Esophagus (tissue), 2 donors: ENCODE measurements at places on chromosomes 16 and 17. TPM values are rescaled to one million over a fixed set of nuclear protein-coding genes. Genes with fewer than 3 reads are reported as not detected.

LCMT1 gene
- 16.3 TPM for polyA plus RNA-seq

ATP1B2 gene
- 0.24 TPM for polyA plus RNA-seq

TP53TG3C gene
- polyA plus RNA-seq, result 0.28 TPM

GPR139 gene
- polyA plus RNA-seq, result not detected

PRSS27 gene
- polyA plus RNA-seq, result 500 TPM

B3GNT9 gene
- 4.1 TPM for polyA plus RNA-seq

PDE6G gene
- polyA plus RNA-seq, result 0.12 TPM
